ENCODE measurements at places on chromosomes 7 and 10.

DNA sequence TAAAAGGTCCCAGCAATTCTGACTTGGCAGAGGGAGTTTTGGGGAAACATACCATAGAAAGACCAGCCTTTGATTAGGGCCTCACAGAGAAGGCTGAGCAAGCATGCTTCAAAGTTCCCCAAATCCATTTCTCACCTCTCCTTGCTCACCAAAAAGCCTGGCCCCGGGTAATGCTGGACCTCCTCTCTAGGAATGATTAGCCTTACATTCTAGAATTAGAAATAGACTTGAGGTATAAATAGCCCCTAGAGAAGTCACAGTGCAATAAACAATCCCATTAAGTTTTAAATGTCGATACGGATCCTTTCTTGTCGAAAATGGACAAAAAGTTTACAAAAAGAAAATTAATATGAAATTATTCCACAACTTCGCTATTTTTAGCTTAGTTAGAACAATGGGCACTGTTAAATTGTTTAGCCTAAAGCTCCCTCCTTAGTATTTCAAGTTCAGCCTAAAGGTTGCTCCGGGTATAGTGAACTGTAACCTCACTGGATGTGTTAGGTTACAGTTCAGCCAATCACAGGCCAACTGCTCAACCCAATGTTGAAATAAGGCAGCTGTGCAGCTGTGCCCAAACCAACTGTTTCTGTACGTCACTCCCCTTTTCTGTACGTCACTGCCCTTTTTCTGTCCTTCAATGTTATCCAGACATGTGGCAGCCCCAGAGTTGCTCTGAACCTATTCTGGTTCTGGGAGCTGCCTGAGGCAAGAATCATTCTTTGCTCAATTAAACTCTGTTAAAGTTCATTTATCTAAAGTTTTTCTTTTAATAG, 7.9 kb upstream of the GSDME start:
- peak; percentile 74 for DNase-seq

DNA sequence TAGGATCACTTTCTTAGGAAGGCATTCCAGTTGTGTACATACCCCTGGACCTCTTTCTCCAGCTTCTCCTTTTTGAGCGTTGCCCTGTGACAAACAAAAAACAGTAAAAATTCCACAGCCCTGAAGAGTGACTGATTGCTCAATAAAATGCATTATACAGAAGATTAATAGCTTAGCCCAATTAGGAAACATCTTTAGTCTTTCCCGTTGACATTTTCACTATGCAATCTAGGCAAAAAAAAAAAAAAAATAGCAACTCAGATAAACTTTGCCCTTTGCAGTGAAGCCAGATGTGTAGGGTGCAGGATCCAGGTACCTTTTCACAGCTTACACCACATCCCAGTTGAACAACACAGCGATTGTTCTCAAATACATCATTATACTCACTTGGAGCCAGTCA, 17.9 kb downstream of the COL28A1 start:
- DNase-seq, result no peak

- no peak for DNase-seq
Measured at GRCh38 chr10:60742512-60742911, 35.8 kb upstream of the CDK1 start.

- DNase-seq, result peak; percentile 32
Measured at GRCh38 chr7:124635416-124635815, 130.2 kb downstream of the GPR37 start.

DNA sequence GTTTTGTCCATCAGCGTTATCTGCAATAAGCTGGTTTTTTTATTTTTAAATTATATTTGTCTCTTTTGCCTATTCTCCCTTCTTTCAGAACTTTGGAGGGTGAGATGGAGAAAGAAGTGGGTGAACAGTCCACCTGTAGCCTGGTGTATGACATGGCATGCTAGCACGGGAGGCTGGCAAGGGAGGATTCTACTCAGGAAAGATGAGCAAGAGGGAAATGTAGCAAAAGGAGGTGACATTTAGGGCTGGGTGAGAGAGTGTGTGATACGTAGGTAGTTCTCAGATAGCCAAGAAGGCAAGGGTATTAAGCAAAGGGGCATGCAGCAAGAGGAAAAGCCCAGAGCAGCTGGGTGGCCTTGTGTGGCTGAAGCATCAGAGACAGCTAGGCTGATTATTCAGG, 612.9 kb upstream of the IGFBP3 start:
- no peak for DNase-seq

- DNase-seq, result no peak
Measured at GRCh38 chr10:76778914-76779795, 858.5 kb downstream of the KCNMA1 start.

GRCh38 chr7:84998665-84999064, 188.2 kb downstream of the SEMA3D start:
- DNase-seq, result no peak
